COLO829 (cell line): ENCODE measurements at places on chromosomes 2 and 18.

DNA sequence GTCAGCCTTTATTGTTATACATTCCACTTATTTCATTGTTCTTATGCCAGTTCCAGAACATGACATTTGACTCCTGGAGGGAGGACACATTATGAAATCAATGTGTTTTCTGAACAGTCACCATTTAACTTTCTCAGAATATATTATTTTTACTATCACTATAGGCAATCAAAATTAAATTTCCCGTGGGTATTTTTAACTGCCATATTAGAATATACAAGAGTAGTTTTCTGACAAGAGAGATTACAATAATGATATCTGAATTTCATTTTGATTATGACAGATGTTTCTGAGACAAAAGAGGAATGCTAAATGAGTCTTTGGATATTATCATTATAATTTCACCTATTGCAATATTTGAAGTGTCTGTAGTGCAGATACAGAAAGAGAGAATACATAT is 64.4 kb upstream of the FSIP2 start:
- DNase-seq: no peak

DNA sequence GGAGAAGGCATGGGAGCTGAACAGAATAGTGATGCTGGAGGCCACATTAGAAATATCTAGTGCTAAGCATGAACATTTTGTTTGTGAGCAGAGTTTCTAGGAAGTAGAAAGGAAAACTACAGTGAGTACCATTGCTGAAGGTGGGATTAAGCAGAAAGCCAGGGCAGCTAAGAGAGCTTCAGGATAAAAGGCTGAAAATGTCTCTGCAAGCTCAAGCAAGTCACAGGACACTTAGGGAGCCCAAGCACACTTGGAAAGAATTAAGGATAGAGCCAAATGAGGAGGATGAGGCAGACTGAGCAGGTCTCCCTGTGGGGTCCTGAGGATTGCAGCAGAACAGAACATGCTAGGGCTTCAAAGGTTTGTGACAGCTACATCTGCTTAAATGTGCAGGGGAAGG is 80.6 kb upstream of the LYPD1 start:
- no peak for DNase-seq

- no peak for DNase-seq
Measured at GRCh38 chr18:58175786-58176176, 131.8 kb downstream of the NEDD4L start.

DNA sequence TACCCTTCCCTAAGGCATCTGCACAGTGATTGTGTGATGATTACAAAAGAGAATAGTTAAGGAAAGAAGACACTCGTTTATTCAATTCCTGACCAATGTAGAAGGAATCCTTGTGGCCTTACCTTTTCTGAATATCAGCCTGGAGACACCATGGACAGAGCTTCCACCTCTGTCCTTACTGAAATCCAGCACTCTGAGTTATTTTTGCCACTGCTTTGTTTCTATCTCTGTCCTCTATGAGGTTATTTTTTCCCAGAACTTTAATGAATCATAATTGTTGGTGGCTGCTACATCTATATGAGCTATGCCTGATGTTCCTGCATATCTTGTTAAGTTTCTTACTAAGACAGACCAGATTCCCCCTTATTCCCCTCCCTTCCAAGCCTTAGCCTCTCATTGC is 275.1 kb downstream of the SETBP1 start:
- no peak for DNase-seq

- no peak for DNase-seq
Measured at GRCh38 chr2:31446848-31447247, 32.3 kb upstream of the XDH start.

DNA sequence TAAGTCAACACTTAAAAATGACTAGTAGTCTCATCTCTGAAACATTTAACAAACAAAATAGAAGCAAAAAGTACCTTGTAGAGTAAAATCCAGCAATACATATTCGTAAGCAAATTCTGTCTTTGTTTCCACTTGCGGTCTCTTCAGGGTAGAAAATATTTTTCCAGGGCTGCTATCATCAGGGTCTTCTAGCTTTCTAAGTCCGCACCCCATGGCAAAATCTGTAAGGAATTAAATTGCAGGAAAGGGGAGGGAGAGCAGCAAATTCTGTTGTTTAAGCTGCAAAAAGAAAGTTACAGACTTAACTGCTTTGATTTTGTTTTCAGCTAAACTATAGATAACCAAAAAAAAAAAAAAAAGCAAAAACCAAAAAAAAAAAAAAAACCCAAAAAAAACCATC is at the start of gene RFTN2:
TSS of gene RFTN2 (minus strand) at position 342 of the 400 bp plus-strand sequence. CDS start at position 213, 129 bp downstream.
- no peak for DNase-seq

GRCh38 chr2:145623136-145623535 is 1103.2 kb upstream of the ZEB2 start:
- no peak for DNase-seq
